ENCODE measurements at places on chromosomes 11 and 22.

DNA sequence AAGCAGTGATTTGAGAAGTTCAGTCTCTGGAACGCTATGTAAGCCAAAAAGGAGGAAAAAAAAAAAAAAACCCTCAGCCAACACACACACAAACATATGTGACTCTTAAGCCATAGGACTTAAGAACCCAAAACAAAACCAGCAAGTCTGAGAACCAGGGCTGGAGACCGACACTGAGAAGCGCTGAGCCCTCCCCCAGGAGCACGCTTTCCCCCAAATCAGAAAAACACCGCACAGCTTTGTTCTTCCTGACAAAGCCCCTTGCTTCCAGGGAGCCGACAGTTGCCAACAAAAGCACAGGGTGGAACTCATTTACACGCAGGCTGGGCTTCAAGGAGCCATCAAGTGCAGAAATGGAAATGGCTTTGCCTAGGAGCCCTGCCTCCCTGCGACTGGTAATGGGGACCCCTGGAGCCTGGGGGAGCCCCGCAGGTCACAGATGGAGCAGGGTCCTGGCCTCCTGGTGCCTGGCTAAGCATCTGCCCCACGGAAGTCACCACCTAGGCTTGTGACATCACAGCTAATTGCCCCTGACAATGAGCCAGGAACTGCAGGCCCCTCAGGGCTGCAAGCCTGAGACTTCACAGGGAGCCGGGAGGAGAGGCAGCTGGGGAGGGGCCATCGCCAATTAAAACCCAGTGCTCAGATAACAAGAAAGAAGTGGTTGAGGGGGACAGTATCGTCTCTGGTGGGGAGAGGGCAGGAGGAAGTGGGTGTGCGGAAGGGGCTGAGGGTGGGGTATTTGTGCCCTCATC lies 66.9 kb downstream of the NFAM1 start:
- peak; percentile 76 for DNase-seq

DNA sequence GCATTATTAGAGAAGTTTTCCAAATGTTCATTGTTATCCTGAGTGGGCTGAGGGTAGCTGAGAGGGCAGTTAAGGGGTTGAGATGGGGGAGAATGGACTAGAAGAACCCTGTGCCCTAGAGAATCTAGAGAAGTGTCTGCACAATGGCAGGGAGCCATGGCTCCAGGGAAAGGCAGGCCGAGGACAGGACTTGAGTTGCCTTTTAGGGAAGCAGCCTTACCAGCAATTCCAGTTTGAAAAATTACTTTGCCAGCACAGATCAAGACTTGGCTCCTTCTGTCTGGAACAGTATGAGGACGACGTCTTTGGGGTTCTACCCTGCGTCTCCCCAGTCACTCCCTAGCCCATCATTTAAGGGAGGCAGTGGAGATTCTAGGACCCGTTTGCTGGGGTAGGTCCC lies 25.7 kb upstream of the MICAL3 start:
- DNase-seq = no peak

- DNase-seq = no peak
These were observed 4.3 kb downstream of the MTFP1 start for GRCh38 chr22:30429887-30430286.

GRCh38 chr11:36048496-36049247 lies 104.8 kb downstream of the LDLRAD3 start:
- peak; percentile 85 for DNase-seq

- no peak for DNase-seq
These were observed 67.5 kb upstream of the PHF21B start for GRCh38 chr22:45077286-45077685.

DNA sequence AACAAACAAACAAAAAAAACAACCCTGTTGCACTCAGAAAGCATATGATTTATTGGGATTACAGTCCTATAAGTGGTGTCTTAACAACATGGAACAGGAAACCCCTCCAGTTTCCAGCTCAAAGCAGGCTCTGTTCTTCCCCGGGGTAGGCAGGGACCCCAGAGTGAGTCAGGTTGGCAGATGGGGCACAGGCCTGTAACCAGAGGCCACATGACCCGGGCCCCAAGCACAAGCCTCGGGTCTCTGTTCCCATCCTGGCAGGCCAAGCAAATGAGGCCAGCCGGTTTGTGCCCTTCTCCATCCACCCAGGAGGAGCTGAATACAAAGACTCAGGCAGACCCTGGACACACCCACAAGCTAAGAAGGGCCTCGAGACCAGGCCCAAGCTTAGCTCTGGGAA lies 75.8 kb downstream of the NAT10 start:
- DNase-seq = no peak
